ENCODE measurements at places on chromosomes 1 and 21.
A peak's percentile ranks its signal among the peaks of the same experiment; 100 is the strongest.

DNA sequence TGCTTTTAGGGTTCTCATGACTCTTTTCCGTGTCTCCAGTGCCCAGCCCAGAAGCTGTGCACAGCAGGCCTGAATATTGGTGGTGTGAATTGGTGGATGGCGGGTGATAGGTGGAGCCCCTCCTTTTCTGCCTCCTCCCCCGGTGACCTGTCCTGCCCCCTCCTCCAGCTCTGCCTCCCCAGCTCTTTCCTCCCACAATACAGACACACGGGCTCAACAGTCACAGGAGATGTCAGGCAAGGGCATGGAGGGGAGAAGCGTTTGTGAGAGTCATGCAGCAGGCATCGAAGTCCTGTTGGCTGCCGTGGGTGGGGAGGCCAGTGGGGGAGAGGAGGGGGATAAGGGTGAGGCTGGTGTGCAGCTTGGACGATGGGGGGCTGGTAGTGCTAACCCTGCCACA is 17.3 kb upstream of the TTC4 start:
- no peak for ATAC-seq

- no peak for ATAC-seq
Observed at GRCh38 chr1:107493111-107493716, 352.4 kb downstream of the NTNG1 start.

DNA sequence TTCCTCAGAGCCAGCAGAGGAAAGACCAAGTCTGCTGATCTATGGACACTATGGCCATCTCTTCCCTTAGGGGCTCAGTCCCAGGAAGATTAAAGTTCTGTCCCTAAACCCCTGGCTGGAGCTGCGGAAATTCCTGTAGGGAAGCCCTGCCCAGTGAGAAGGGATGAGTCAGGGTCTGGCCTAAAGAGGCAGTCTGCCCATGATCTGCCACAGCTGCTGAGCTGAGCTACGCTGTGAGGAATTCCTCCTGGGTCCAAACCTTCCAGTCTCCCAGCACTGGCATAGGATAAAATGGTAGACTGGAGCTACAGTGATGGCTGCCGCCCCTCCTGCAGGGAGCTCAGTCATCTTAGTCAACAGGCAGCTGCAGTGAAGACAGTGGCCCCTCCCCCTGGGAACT is 213.7 kb downstream of the BRINP2 start:
- ATAC-seq = no peak

DNA sequence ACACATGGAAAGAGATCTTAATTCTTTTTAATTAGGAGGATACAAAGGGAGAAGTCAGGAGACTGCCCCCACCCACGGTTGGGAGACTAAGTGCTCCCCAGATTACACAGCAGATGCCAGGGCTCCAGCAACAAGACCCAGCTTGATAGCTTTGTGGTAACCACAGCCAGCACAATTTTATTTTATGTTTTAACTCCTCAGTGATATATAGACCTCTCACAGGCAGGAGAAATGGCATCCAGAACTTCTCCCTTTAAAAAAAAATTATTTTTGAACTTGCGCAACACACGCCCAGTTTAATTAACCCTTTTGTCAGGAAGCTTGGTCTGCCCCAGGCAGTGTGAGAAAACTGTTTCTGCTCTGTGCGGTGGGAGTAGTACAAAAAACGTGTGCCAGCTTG is 62.6 kb upstream of the ACOT11 start:
- ATAC-seq = peak; percentile 12

GRCh38 chr1:211918843-211919414 is 88.4 kb upstream of the LPGAT1 start:
- no peak for ATAC-seq

- no peak for ATAC-seq
Observed at GRCh38 chr1:189431447-189431846, 1046.2 kb downstream of the BRINP3 start.

DNA sequence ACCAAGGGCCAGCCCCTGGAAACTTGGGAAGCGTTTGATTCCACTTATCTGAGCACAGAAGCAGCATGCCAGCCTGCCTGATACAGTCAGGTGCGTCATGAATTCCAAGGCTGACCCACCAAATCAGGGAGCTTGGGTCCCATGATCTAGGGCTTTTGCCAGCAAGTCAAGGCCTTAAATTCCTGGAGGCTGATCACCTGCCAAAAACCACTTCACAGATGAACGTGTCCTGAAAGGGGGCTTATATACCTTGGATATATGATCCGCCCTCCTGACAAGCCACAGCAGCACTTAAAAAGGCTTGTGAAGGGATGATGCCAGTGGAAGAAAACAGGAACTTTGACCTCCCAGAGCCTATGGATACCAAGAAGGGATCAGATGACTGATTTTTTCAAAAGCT is 24.0 kb upstream of the CLIC6 start:
- no peak for ATAC-seq
